Foreskin fibroblast (primary cell): ENCODE measurements at places on chromosomes 1 and 21.

DNA sequence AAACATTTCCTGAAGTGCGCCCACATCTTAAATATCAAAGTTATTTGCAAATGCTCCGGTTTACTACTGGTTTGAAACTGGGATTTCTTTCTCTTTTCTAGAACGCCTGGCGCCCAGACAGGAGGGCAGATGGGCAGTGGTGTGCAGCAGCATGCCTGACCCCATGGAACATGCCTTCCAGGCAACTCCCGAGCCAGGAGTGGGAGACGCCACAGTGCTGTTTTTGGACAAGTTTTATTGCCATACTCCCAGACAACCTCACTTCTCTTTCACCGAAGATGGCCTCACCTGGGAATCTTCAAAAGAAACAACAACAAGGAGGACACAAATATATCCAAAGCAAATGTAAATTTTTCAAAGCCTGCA, 21.5 kb downstream of the UBE2G2 start:
- no peak for DNase-seq

GRCh38 chr1:109134423-109134822, 20.5 kb downstream of the ELAPOR1 start:
- no peak for DNase-seq

GRCh38 chr1:28278763-28279162, 19.4 kb downstream of the SESN2 start:
- DNase-seq = no peak

GRCh38 chr1:246199086-246199645, 307.9 kb downstream of the SMYD3 start:
- DNase-seq = peak; percentile 64

DNA sequence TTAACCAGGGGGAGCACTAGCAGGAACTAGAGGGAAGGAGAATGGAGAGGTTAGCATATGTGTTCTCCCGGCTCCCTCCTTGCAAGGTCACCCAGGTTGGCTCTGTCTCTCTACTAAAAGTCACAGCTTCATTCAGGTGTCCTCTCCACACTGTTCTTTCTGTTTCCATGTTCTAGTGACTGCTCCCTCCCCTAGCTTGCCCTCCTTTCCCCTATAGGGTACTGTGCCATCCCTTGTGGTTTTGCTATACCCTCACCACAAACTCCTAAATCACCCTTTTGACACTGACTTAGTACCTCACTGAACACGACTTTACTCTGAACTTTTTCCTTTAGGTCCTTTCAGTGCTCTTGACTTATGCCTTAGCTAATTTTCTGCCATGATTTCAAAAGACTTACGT, 389.3 kb downstream of the ST6GALNAC3 start:
- DNase-seq = no peak

- DNase-seq = peak; percentile 89
These were observed 143.7 kb downstream of the KCNT2 start for GRCh38 chr1:196464480-196464941.

DNA sequence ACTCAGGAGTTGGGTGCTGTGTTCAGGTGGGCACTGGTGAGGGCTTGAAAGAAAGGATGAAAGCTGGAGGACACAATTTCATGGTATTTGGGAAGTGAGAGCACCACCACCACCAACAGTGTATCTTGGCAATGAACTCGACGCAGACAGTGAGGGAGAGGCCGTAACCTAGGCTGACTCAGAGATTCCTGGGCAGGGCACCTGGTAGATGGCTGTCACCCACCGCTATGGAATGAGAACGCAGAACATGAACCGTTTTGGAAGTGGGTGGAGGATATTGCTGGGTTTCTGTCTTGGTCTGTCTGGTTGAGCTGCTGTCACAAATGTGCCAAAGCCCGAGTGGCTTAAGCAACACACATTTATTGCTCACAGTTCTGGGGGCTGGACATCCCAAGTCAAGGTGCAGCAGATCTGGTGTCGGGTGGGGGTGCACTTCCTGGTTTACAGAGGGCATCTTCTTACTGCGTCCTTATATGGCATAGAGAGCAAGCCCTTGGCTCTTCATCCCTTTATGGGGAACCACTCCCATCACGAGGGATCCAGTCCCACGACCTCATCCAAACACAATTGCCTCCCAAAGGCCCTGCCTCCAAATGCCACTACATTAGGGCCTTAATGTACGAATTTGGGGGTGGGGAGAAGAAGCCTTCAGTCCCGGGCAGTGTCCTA, 246.3 kb downstream of the SIPA1L2 start:
- DNase-seq = no peak

DNA sequence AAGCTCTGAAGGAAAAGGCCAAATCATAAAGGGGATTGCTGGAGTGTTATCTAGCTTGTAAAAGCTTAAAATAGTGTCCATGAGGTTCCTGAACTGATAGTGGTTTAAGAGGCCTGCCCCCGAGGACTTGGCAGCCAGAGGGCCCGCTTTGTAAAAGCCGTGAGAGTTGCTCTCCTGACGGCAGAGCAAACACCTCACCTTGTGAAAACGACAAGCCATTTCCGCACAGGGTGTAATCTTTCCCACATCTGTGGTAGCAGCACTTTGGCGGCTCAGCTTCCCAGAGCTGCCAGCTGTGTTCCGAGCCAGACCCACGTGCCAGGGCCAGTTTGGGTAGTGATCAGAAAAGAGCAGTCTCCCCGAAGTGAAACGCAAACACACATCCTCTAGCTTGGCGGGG, 37.0 kb downstream of the SERBP1 start:
- DNase-seq = no peak

- peak; percentile 92 for DNase-seq
These were observed 75.8 kb downstream of the CTH start for GRCh38 chr1:70486676-70487458.
